T47D (cell line): ENCODE measurements at places on chromosomes 1 and 21.

- no peak for DNase-seq
Measured at GRCh38 chr1:23980728-23981070, 572 bp upstream of the SRSF10 start.

DNA sequence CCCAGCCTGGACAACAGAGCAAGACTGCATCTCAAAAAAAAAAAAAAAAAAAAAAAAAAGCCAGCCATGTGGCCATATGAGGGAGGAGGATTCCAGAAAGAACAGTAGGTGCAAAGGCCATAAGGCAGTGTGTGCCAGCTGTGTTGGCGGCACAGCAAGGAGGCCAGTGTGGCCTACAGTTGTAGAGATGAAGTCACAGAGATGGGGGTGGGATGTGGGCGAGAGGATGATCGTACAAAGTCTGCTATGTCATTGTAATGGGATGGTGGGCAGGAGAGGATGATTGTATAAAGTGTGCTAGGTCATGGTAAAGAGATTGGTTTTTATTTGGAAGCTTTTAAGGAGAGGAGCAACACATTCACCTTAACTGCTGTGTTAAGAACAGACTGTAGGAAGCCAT, 9.8 kb upstream of the CR1 start:
- DNase-seq, result no peak

GRCh38 chr1:236677641-236678235, 8.6 kb upstream of the ACTN2 start:
- no peak for DNase-seq

- DNase-seq, result peak; percentile 99
Measured at GRCh38 chr1:61642475-61643232, 82.3 kb downstream of the TM2D1 start.

DNA sequence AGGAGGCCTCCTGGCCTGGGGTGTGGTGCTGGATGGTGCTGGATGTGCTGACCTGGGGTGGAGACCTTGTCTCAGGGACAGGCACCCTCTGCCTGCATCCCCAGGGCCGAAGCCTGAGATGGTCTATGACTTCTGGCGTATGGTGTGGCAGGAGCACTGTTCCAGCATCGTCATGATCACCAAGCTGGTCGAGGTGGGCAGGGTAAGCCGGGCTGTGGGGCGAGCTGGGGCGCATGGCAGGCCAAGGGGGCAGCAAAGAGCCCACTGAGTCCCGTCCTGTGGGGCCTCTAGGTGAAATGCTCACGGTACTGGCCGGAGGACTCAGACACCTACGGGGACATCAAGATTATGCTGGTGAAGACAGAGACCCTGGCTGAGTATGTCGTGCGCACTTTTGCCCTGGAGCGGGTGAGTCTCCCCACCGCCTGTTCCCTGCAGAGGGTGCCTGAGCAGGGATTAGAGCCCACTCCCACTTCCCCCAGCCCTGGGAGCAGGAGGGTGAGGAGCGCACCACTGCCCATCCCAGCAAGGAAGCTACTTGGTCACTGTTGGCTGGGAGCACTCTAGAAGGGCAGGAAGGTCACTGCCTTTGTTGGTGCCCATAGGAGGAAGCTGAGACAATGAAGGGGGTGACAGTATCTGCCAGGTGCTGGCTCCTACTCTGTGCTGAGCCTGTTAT, 75.2 kb downstream of the PTPRU start:
- no peak for DNase-seq

DNA sequence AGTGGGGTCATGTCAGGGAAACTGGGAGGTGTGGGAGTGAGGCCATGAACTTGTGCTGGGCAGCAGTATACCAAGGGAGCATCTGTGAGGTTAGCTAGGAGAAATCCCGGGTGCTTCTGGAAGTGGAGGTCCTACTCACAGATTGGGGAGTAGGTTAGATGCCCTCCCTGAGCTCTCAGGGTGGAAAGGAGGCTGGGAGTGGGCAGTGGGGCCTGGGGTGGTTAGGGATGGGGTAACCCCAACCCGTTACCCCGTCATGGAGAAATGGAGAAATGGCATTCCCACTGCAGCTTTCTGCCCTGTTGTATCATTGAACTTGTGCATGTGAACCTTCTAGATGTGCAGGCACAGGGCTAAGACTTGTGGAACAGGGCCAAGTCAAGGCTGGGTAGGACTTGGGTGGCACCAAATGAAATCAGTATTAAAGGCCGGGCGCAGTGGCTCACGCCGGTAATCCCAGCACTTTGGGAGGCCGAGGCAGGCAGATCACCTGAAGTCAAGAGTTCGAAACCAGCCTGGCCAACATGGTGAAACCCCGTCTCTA, 27.2 kb downstream of the EXOC8 start:
- DNase-seq, result no peak

DNA sequence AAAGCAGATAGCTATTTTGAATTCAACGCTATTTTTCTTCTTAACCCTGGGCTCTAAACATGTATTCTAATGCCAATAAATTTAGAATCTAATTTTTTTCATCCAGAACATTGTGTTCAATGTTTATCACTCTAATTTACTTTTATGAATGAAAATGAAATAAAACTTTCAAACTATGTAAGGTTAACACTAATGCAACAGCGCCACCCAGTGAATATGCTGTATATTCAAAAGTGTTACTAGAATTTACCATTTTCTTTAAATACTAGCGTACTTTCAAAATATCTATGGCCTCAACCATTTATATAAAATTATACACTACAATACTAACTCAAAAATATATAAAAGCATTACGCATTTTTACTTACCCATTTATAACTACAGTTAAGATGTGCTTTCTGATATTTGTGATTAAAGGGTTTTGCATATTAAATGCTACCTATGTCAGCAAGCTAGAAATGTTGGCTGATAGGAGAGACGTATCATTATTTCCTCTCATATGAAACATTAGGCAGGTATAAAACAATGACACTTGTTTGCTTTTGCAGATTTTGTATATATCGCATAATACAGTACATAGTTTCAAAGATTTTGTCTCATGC, 5.9 kb upstream of the NUF2 start:
- no peak for DNase-seq

GRCh38 chr1:220734571-220735326, 13.4 kb upstream of the MTARC2 start:
- peak; percentile 69 for DNase-seq
